ENCODE measurements at places on chromosomes 5 and 9.
A peak's percentile ranks its signal among the peaks of the same experiment; 100 is the strongest.

GRCh38 chr5:99926463-99926862 lies 608.7 kb upstream of the FAM174A start:
- no peak for DNase-seq

DNA sequence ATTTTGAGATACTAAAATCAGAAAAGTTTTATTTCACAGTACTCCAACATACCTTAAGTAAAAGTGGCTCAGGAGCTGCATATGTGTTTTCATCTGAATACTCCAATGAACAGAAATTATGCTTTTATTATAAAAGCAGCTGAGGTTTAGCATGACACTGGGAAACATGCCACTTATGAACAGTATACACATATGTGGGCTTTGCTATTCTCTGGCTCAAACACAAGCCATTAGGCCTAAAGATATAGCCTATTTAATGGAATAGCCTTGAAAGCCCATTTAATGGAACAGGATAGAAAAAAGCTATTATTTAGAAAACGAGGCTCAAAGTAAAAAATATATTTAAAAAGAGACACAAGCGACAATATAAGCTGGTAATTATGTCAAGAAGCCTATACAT lies 74.1 kb downstream of the SLC38A9 start:
- no peak for DNase-seq

GRCh38 chr5:4533457-4534105 lies 606.5 kb upstream of the ADAMTS16 start:
- no peak for DNase-seq

DNA sequence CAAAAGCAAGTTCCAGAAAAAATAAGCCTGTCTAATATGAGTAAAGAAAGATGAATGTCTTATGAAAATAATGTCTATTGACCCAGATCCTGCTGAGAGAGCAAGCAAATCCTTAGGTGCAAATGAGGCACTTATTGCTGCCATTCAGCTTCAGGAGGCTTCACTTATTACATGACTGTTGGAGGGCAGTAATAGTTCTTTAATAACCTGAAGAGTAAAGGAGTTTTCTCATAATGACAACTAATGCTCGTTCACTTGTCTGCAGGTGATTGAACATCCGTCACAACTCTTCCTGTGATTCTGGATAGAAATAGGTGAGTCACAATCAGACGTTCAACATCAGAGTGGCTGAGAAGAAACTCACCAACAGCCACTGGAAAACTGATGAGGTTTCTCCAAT lies 58.3 kb downstream of the SPOCK1 start:
- DNase-seq = no peak

GRCh38 chr5:71925608-71926091 lies 181.6 kb upstream of the MAP1B start:
- no peak for DNase-seq

DNA sequence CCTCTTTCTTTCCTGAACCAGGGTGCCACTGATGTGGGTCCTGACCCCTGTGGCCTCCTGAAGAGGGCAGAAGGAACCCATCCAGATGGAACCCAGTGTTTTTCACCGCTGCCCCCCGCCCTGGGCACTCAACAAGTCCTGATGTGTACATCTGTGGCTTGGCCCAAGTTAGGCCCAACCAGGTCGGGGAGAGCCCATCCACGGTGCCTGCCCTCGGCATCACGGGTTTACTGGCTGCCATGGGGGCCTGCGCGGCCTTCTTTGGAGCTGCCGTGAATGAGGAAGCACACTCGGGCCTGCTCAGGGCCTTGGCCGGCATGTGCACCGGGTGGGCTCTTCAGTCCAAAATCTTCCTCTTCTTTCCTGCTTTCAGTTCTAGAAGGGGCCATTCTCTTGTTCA lies 5.8 kb downstream of the ECSCR start:
- DNase-seq = no peak

GRCh38 chr9:93252116-93252780 lies 68.3 kb downstream of the WNK2 start:
- DNase-seq = no peak

DNA sequence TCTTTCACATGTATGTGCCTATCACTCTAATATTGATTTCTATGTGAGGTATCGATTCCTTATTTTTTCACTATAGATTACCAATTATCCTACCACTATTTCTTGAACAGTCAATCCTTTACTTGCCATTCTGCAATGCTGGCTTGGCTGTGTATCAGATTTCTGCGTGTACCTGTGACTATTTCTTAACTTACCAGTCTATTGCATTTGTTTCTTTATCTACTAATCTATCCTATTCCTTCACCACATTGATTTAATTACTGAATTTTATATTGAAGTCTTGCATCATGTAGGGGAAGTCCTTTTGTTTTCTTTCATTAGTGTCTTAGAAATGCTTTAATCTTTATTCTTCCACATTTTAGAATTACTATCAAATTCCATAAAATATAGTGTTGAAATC lies 684.8 kb downstream of the LRRC70 start:
- DNase-seq = no peak

GRCh38 chr5:143176048-143176447 lies 227.4 kb downstream of the NR3C1 start:
- DNase-seq = no peak

DNA sequence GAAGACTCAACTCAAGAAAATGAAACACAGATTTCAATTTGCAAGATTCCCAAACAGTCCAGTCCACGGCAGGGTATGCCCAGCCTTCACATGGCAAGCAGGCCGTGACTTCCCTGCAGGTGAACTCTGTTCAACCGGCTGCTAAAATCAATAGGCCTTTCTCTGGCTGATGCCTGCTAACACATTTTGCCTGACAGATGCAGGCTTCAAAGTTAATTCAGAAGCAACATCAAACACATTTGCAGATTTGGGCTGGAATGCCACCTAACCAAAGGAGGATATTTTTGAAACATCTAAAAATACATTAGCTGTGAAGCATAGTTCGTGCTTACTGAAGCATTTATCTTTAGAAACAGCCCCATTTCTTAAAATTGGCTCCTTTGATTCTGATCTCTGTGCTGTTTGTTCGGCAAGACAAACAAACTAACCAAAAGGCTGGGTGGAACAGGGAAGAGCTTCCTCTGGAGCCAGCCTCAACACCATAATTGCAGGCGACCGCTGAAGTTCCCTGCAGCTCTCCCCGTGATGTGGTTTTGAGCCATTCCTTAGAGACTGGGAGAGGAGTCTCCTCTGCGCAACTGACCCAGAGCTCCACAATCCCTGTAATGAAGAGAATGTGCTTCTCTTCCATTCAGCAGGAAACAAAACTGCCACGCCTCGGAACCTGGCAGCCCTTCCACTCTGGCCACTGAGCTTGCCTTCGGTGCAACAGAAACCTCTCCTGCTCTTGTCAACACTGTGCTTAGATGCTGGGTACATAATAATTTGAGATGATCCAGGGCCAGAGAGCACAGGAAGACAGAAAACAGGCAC lies 126.5 kb downstream of the MYO10 start:
- no peak for DNase-seq

DNA sequence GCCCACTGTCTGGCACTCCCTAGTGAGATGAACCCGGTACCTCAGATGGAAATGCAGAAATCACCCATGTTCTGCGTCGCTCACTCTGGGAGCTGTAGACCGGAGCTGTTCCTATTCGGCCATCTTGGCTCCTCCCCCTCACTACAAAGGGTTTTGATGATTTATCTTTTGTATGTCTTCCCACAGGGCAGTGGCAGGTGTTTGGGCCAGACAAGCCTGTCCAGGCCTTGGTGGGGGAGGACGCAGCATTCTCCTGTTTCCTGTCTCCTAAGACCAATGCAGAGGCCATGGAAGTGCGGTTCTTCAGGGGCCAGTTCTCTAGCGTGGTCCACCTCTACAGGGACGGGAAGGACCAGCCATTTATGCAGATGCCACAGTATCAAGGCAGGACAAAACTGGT lies 9.4 kb downstream of the BTNL8 start:
- DNase-seq = no peak

- DNase-seq = no peak
These were observed 119.3 kb downstream of the LMNB1 start for GRCh38 chr5:126896170-126896702.

- DNase-seq = no peak
These were observed 82.6 kb upstream of the ADAMTS19 start for GRCh38 chr5:129377504-129377903.

- no peak for DNase-seq
These were observed 141.2 kb downstream of the PARP8 start for GRCh38 chr5:50807661-50808060.

GRCh38 chr5:42487077-42487476 lies 63.8 kb downstream of the GHR start:
- DNase-seq = no peak

DNA sequence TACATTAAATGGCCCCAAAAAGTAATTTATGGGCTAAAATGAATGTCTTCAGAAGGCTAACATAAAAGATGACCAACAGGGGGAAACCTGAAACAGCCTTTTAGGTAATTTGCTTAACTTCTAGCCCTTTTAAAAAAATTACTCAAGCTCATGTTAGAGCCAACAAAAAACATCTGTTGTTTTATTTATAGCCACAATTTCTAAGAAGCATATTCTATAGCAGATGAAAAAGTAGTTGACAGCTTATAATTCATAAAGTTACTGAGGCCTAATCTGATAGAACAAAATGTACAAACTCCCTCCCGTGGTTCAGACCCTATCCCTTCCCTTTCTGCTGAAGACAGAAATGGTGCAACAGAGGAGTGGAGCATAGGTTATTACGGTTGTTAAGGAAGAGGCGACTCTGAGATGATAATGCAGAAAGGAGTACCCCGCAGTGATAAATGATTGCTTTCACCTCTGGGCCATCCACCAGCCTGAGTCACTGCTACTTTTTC lies 46.1 kb downstream of the PIK3R1 start:
- no peak for DNase-seq

- no peak for DNase-seq
These were observed 6.4 kb upstream of the KIF2A start for GRCh38 chr5:62299600-62299999.

DNA sequence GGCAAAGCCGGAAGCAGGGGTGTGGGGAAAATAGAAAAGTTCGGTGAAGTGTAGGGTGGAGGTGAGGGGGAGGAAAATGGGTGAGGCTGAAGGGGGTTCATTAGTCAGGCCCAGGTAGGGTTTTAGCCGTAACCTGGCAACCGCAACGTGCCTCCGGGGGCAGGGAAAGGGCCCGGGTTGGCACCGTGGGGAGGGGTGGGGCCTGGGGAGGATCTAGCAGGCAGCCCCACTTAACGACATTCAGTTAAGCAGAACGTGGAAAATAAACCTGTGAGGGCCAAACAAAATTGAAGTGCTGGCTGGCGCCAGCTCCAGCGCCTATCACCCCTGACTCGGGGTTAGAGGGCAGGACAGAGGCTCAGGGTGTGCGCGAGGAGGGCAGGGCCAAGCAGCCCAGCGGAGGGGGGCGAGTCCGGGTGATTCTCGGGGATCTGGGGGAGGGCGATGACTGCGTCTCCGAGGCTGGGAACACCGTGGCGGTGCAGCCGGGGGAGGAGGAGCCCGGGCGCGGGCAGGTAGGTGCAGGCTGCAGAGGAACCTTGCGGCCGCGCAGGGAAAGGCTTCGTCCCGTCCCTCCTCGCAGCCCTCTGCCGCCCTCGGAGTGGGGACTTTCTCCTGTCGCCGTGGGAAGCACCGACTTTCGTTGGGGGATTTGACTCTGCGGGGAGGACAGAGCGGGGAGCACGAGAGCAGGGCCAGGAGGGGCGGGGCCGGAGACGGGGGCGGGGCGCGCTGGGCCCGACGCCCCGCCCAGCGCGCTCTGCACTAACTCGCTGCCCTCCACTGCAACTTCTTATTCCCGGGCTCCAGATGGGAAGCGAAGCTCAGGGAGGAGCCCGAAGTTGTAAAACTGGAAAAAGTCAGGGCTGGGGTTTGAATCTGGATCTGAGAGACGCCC lies 5.1 kb downstream of the RGS14 start:
- DNase-seq = peak; percentile 65

GRCh38 chr5:141814064-141814964 lies 63.9 kb downstream of the PCDH1 start:
- no peak for DNase-seq

DNA sequence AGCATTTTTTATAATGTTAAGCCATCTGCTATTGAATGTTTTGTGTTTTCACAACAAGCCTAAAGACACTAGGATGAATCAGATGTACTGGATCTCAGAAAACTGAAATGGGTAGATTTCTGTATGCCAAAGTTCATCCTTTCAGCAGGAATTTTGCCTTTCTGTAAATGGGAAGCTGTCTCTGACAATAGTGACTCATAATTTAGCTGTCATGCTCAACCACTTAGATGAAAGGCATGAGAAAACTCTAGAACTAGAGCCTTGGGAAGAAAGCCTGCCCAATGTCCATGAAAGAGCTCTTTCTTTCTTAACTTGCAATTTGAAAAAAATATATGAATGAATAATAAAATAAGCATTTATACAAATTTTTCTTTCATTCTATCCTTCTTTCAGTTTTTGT lies 616.0 kb upstream of the EDIL3 start:
- DNase-seq = no peak

DNA sequence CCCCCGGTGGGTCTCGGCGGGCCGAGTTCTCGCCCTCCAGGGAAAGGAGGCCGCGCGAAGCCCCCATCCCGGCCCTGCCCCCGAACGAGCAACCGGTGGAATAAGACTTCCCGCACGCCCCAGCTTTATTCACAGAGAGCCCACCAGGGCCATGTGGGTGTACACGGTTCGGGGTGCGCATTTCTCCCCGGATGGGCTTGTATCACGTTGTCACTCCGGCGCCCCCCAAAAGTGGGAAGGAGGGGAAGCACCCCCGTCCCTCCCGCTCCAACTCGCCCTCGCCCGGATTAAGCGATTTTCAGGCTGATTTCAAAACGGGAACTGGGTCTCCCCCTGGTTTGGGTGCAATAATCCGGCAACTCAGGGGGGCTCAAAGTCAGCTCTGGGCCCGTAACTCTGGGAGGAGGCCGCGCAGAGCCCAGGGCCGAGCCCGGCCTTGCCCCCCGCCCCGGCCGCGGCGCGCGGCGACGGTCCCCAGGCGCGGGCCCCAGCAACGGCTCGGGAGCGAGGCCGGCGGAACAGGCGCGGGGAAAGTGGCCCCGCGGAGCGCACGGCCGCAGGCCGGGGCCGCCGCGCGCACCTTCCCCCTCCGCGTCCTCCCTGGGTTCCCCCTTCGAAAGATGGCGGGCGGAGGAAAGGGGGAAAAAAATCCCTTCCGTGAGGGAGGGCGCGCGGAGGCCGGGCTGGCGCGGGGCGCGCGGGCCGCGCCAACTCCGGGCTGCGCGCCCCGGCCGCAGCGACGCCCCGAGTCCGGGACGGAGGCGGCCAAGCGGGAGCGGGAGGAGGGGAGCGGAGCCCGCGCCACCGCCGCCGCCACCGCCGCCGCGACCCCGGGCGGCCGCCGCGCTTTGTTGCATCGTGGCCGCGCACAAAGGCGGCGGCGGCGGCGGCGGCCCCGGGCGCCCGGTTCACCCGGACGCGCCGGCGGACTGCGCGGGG lies 644 bp downstream of the BRD3 start:
- DNase-seq = no peak

GRCh38 chr9:36895744-36896260 lies 138.3 kb downstream of the PAX5 start:
- no peak for DNase-seq

DNA sequence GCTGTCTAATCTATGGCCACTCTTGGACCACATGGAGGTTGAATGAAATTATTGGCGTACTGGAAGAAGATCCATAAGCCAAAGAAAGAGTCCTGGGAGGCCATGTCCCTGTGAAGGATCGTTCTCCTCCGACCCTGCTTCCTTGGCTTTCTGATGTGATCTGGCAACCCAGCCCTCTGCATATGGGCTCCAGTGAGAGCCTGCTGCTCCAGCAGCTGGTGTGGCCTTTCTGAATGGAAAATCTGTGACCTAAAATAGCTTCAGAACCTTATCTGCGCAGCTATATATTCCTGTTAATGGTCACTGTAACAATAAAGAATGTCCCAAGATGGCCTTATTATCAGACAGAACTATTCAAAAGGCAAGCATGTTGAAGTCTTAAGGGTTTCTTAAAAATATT lies 40.2 kb upstream of the PHF2 start:
- no peak for DNase-seq

- DNase-seq = no peak
These were observed 19.0 kb downstream of the TMEM8B start for GRCh38 chr9:35847792-35848572.
